ENCODE measurements at places on chromosomes 3 and 15. TPM values are rescaled to one million over a fixed set of nuclear protein-coding genes. Genes with fewer than 3 reads are reported as not detected.

The LRRC31 gene
- not detected for total RNA-seq

The FAM81A gene
- 2.6 TPM for total RNA-seq

The PXK gene
- total RNA-seq: 64.4 TPM

The CHRD gene
- total RNA-seq: 4.6 TPM
